Activated T-helper 9 cell treated with anti-CD3 and anti-CD28 coated beads, Interleukin-2, amount 50 U/mL, for 16 hours (primary cell): ENCODE measurements at places on chromosomes 7 and 10.

- DNase-seq = peak; percentile 8
Measured at GRCh38 chr10:100186253-100187212, 704 bp upstream of the ERLIN1 start.

DNA sequence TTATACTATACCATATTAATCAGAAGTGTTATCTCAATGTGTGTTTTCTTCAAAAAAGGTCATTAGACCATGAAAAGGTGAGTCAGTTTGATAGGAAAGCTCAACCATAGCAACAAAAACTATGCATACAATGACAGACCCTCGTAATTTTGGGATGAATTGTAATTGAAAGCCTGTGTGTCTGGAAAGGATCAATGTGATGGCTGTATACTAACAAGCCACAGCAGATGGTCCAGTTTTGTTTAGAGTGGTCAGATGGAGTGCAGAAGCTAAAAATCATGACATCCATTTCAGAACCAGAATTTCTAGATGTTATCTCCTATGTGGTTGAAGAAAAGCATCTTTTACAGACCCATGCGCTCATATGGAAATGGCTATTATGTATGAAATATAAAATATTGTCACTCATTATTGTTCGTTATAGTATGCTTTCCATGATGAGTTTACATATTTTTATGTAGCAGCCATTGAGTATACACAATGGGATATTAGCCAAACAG lies 88.3 kb upstream of the CNTNAP2 start:
- no peak for DNase-seq

DNA sequence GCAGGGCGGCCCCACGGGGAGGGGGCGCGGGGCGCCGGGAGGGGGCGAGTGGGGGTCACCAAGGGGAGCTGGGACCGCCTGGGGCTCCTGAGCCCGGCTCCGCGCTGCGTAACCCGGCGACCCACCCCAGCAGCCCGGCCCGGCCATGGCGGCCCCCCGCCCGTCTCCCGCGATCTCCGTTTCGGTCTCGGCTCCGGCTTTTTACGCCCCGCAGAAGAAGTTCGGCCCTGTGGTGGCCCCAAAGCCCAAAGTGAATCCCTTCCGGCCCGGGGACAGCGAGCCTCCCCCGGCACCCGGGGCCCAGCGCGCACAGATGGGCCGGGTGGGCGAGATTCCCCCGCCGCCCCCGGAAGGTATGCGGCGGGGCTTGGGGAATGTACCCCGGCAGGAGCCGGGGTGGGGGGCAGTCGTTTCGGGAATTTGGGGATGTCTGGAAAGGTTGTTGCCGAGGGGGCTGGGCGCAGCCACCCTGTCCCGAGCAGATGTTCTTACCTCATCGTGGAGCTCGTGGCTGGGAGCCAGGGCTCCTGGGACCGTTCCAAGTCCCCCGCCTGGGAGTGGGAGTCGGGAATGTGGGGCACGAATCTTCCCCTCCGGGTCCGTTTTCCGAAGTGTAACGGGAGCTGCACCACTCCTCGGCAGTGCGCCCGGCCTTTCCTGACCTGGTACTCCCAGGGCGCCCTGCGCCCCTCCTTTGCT lies 431 bp downstream of the ZYX start:
- DNase-seq = no peak

GRCh38 chr7:140601566-140602174 lies 38.9 kb downstream of the DENND2A start:
- DNase-seq = no peak

DNA sequence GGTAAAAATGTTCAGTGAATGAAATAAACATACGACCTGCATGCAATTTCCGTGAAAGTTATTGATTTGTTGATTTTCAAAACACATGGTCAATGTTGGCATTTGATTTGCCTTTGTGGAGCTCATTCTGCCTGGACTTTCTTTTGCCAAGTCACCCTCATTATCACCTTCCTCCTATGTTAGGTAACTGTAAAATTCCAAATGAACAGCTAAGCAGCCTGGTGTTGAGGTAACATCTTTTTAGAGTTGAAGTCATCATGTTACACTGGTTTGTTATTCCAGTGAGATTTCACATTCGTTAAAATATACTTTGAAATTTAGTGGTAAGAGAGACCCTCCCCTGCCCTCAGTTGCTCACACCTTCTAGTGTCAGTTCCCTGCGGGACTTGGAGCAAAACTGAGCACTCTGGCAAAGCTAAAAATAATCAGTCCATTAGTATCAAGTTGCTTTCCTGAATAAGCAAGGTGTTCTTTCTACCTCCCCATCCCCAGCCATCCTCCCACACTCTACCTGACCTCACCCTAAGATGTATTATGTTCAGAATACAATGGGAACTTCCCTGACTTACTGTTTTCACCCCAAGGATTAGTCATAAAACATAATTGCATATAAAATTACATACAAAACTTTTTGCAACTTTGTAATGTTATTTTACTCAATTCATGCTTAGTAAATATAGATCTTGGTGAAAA lies 283.3 kb upstream of the SEMA3A start:
- DNase-seq = no peak

- no peak for DNase-seq
Measured at GRCh38 chr10:133088179-133088955, 643 bp downstream of the ADGRA1 start.

GRCh38 chr10:88064608-88065382 lies 201.4 kb downstream of the PTEN start:
- no peak for DNase-seq

DNA sequence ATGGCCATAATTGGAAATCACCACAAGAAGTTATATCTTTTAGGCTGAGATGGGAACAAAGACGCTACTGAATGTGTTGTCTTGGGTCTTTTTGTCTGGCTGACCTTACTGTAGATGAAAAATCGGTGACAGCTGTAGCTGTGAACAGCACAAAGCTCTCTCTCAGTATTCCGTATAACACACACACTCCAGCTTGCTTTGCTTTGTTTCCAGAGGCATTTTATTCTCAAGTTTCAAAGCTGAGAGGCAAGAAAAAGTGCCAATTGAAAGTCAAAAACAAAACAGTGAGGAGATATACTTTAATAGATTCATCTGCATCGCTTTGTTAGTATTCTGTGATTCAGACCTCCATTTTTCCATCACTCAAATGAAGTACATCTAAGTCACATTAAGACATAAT lies 39.6 kb upstream of the CABCOCO1 start:
- DNase-seq = no peak

DNA sequence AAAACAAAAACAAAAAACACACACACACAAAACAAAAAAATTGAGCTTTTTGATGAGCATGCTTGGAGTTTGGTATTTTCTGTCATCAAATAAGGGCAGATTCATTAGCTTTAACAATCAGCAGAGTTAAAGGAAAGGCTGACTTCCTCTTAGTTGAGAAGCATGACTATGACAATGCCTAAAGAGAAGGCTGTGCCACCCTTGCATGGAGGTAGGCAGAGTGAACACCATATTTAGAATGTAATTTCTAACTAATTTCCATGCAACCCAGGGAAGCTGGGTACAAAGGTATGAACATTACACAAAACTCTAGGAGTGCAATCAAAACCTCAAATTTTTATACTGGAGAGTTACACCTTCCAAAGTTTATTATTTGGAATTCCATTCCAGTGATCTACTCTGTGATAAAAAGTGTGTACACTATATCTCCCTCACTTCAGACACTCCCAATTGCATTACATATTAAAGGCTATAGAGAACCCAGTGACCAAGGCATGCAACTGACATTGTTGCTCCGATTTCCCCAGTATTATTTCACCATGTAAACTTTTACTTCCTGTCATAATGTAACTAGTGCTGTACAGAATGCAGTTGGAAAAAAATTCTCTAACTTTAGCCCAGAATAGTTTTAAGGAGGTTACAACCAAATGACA lies 9.4 kb upstream of the CYCS start:
- DNase-seq = no peak

- DNase-seq = no peak
Measured at GRCh38 chr10:76937181-76937600, 700.4 kb downstream of the KCNMA1 start.

- DNase-seq = no peak
Measured at GRCh38 chr10:83536426-83536825, 602.9 kb upstream of the GHITM start.

- no peak for DNase-seq
Measured at GRCh38 chr7:17304926-17305325, 6.5 kb downstream of the AHR start.

- no peak for DNase-seq
Measured at GRCh38 chr10:132815168-132815857, 29.4 kb upstream of the NKX6-2 start.

- DNase-seq = no peak
Measured at GRCh38 chr10:113735913-113736312, 15.6 kb upstream of the PLEKHS1 start.

- DNase-seq = no peak
Measured at GRCh38 chr10:110861930-110862649, 9.6 kb upstream of the PDCD4 start.

GRCh38 chr10:79059859-79060379 lies 8.8 kb upstream of the ZMIZ1 start:
- DNase-seq = no peak

GRCh38 chr7:41763626-41764025 lies 60.7 kb upstream of the INHBA start:
- DNase-seq = no peak
